ENCODE measurements at places on chromosomes 2 and 18. TPM values are rescaled to one million over a fixed set of nuclear protein-coding genes. Genes with fewer than 3 reads are reported as not detected.

- no peak for DNase-seq
These were observed 300.1 kb downstream of the TDRD15 start for GRCh38 chr2:21423854-21424253.

The LONRF2 gene
- 1.3 TPM for polyA plus RNA-seq

The CNTNAP5 gene
- 0.35 TPM for polyA plus RNA-seq

DNA sequence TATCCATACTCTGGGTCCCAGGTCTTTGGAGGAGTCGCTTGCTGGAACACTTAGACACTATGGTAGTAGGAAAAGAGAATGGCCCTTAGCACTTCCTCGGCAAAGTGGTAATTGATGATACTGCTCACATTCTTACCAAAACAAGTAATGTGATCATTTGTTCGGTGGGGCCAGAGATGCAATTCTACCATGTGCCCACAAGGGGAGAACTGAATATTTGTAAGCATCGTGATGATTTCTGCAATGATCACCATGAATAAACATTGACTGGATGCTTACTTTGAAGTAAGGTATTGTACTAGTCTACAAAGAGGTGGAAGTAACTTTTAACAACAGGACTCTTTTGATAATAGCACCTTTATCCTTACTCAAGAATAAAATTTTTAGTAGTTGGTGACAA is 109.7 kb downstream of the CD8B2 start:
- DNase-seq: no peak

GRCh38 chr2:103435010-103435409 is 673.2 kb downstream of the TMEM182 start:
- DNase-seq: no peak

The DYSF gene
- polyA plus RNA-seq: 53.5 TPM

The CTIF gene
- polyA plus RNA-seq: not detected

- no peak for DNase-seq
These were observed 130.7 kb upstream of the GPC1 start for GRCh38 chr2:240304746-240305161.

The FOXD4L1 gene
- polyA plus RNA-seq: 2.8 TPM

The UPP2 gene
- polyA plus RNA-seq: not detected
